Mucosa of gallbladder (tissue), 1 donor: ENCODE measurements at places on chromosomes 4 and X. TPM values are rescaled to one million over a fixed set of nuclear protein-coding genes. Genes with fewer than 3 reads are reported as not detected.

The TMEM31 gene
- total RNA-seq: not detected

The PCYT1B gene
- 0.32 TPM for total RNA-seq

The SHROOM4 gene
- total RNA-seq: 5.3 TPM

The GAGE12E gene
- not detected for total RNA-seq

- no peak for DNase-seq
Measured at GRCh38 chr4:47531954-47532321, 46.9 kb downstream of the ATP10D start.

DNA sequence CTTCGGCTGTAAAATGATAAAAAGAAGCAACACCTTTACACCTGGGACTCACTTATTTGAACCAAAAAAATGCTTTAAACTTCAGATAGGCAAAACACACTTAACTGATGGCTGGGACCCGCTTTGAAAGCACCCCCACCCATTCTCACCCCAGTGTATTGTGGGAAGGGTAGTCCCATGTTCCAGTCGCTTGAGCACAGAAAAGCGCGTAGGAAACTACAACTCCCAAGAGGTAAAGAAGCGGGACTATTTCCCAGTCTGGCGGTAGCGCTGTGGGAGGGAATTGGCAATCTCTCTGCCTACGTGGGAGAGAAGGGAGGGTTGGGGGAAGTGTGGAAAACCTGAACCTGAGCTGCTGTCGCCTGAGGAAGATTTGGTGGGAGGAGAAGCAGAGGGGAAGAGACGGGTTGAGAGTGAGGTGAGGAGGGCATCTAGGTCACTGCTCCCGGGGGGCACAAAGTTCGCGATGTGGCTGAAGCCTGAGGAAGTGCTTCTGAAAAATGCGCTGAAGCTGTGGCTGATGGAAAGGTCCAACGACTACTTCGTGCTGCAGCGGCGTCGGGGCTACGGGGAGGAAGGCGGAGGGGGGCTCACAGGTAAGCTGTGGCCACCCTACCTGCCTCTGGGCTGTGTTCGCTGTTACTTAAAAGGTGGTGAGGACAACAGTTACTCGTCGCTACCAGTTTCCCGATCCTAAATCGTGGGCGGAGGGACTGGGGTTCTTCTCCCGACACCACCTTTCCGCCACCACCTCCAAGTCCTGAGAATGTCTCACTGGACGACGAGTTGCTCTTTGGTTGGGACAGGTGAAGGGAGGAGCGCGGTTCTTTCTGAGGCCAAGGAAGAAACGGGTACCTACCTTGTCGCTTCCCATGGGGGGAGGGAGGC, at the start of gene TBC1D8B:
Gene TBC1D8B (plus strand): TSS at position 286 of the 888 bp plus-strand sequence. CDS start 181 bp downstream, at position 467.
- peak; percentile 84 for DNase-seq

GRCh38 chr4:15653864-15654592, 1.1 kb downstream of the FBXL5 start:
- no peak for DNase-seq

GRCh38 chr4:52164116-52164515, 113.0 kb downstream of the SPATA18 start:
- DNase-seq: no peak

DNA sequence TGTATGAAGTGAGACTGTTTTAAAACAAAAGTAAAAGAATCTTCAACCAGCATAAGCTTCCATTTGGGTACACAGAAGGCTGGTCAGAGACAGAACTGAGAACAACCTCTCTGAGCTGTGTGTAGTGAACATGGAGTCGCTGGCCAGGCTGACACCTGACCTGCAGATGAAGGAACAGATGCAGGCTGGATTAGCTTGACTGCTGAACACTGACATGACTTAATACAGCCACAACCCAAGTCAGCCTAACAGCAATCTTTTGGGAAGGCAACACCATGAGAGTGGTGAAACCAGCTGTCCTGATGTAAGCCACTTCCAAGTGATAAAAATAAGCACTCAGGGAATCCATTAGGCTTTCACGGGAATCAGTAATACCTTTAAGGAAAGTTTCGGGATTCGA, 10.1 kb downstream of the SCARB2 start:
- no peak for DNase-seq

The SOX3 gene
- total RNA-seq: not detected

The AMOT gene
- 35.4 TPM for total RNA-seq

GRCh38 chrX:12672367-12673106, 118.7 kb upstream of the PRPS2 start:
- DNase-seq: no peak

DNA sequence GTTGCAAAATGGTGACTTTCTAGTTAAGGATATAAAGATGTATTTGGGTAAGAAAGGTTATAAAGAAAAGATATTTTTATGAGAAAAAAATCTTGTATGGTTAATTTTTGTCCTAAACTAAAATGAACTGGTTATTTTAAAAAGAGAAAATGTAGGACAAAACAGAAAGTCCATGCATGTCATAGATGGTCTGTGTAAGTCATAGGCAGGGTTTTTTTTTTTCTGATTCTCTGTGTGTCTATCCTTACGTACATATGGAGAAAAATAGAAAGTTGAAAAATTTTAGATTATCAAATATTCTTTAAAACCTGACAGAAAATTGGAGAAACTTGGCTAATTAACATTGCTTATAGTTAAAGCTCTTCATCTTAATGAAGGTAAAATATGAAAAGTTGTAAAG, 493.4 kb downstream of the IQCM start:
- no peak for DNase-seq

- no peak for DNase-seq
Measured at GRCh38 chr4:148162519-148162918, 279.7 kb downstream of the NR3C2 start.

The THAP6 gene
- 15.3 TPM for total RNA-seq

DNA sequence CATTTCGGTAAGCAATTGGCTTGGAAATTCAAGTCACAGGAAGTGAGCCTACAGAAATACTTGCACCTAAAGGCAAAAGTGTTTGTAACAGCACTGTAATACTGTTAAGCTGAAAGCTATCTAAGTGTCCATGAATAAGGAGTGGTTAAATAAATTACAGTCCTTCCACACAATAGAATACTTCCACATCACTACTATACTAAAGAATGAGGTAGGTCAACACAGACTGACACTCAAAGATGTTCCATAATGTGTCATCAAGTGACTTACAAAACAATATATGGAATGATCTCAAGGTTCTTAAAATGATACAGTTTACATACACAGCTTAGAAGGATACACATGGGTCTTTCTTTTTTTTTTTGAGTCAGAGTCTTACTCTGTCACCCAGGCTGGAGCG, 27.0 kb downstream of the SLC10A6 start:
- no peak for DNase-seq

- no peak for DNase-seq
Measured at GRCh38 chr4:130186931-130187330, 1091.0 kb downstream of the C4orf33 start.

The XKRX gene
- total RNA-seq: 0.26 TPM

The CLDN22 gene
- not detected for total RNA-seq

- no peak for DNase-seq
Measured at GRCh38 chr4:10207116-10207515, 90.5 kb upstream of the WDR1 start.

DNA sequence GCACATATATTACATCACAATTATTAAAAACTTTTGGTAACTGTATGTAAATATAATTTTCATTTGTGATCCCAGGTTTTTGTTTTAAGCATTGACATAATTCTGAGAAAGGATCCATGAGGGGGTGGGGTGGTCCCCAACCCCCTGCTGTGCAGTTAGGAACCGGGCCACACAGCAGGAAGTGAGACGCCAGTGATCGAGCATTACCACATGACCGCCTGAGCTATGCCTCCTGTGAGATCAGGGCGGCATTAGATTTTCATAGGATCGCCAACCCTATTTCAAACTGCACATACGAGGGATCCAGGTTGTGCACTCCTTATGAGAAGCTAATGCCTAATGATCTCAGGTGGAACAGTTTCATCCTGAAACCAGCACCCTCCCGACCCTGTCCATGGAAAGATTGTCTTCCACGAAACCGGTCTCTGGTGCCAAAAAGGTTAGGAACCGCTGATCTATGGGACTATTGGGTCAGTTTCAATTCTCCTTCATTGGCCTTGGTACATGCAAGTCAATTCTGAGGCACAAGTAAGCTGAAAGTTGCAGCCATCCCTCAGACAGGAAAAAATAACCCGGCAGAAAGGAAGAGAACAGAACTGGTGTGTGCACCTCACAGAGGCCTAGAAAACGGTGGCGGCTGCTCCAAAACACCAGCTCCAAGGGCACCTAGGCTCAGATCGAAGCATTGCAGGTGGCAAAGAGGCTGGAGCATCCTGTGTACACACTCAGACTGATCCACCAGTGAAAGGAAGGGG, 7.0 kb upstream of the TMSB4X start:
- DNase-seq: no peak

DNA sequence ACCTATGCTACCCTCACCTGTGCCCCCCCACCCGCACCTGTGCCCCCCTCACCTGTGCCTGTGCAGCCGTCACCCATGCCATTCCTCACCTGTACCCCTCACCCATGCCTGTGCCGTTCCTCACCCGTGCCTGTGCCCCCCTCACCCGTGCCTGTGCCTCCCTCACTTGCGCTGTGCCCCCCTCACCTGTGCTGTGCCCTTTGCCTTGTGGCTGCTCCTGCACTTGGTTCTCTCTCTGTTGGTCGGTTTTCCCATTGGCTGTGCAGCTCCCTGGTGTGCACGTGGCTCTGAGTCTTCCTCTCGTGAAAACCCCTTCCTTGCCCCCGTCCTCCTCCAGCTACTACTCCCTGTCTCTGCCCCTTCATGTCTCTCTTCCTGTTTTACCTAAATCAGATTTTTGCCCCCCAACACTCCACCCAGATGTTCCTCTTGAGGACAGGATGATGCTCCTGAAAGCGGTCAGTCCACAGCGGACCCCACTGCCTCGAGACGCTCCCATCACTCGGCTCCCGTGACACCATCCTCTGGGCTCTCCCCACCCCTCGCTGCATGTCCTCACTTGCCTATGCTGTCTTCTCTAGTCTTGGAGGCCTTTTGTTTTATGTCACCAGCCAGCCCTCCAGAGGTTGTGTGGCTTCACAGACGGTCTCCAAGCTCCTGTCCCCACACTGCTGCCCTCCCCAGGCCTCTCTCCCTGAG, 6.8 kb downstream of the MAEA start:
- DNase-seq: no peak

GRCh38 chr4:76677571-76678326, 220.2 kb downstream of the SOWAHB start:
- DNase-seq: no peak

DNA sequence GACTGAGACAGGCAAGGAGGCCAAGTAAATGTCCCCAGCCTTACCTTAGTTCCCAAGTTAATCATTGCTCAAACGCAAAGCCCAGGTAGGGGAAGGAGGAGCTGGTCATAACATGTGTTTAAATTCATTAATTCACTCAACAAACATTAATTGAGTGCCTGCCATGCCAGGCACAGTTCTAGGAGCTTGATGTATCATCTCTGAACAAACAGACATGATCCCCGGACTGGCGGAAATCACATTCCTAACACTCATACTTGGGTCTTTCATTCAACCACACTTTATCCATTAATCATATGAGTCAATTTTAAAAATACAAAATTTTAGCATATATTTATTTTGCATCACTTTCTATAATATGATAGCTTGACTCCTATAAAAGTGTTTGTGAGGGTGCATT, 335.3 kb upstream of the NOCT start:
- no peak for DNase-seq

- no peak for DNase-seq
Measured at GRCh38 chrX:87064502-87064901, 453.1 kb upstream of the KLHL4 start.

DNA sequence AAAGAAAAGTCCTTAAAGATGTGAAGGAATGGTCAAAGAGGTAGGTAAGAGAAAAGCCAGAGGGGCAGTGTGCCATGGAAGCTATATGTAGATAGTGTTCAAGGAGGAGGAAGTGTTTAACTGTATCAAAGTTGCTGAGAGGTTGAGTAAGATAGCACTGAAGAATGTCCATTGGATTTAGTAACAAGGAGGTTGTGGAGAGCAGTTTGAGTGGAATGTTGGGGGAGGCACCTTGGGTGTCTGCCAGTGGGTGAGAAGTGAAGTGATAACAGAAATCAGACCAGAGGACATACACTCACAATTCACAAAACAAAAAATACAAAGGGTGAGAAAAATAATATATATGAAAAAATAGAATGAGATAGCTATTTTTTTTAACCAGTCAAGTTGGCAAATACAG, 121.3 kb upstream of the AMOT start:
- no peak for DNase-seq

The MAGEC1 gene
- total RNA-seq: not detected

The PPEF2 gene
- not detected for total RNA-seq

- no peak for DNase-seq
Measured at GRCh38 chrX:25858273-25858880, 279.8 kb upstream of the MAGEB18 start.

DNA sequence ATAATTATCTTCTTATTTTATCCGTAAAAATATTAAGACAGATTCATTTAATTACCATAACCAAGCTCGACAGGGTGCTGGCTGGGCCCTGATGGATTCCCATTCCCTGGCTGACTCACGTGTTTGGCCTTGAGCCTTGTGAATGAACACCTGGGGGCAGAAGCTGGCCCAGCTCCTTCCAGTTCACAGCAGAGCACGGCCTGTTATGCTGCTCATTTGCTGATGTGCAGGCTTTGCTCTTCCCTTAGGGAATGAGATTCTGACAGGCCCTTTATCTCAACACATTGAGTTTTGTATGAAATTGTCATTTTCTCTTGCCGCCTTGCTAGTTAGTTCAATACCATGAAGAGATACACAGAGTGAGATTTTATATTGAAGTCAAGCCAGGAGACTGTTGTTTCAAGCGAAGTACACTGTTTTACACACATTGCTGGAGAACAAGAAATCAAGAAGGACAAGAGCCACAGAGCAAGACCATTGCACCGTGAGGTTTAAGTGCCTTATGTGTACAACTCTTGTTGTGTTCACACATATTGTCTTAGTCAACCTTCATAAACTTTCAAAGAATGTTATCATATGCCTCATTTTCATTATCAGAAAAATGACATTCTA, 1583.3 kb downstream of the STIM2 start:
- DNase-seq: no peak

The CT45A5 gene
- not detected for total RNA-seq

The SRPX2 gene
- 9.2 TPM for total RNA-seq

The CCKAR gene
- total RNA-seq: 68.5 TPM

The MAGEA2 gene
- total RNA-seq: not detected

The CT45A1 gene
- not detected for total RNA-seq

- DNase-seq: no peak
Measured at GRCh38 chr4:174933083-174933482, 14.9 kb downstream of the ADAM29 start.

The HSPA4L gene
- 13.1 TPM for total RNA-seq

GRCh38 chrX:1322393-1322792, 14.2 kb upstream of the IL3RA start:
- DNase-seq: no peak
